ENCODE measurements at places on chromosomes 5 and 9.

- ATAC-seq = peak; percentile 76
Measured at GRCh38 chr9:133477992-133478850, 678 bp downstream of the SLC2A6 start.

GRCh38 chr9:89986190-89986589, 381.4 kb downstream of the GADD45G start:
- no peak for ATAC-seq

- no peak for ATAC-seq
Measured at GRCh38 chr9:110835404-110835803, 166.8 kb downstream of the MUSK start.

GRCh38 chr9:117714282-117714681, 10.1 kb downstream of the TLR4 start:
- ATAC-seq = no peak

GRCh38 chr5:118580949-118581348, 407.4 kb downstream of the DTWD2 start:
- no peak for ATAC-seq

- no peak for ATAC-seq
Measured at GRCh38 chr9:21322911-21323461, 12.2 kb downstream of the KLHL9 start.

Measured in stimulated activated memory B cell treated with anti-CD40 and anti-IgM and Interleukin-4, amounts not matched to agents 10 μg/mL and 1 μg/mL and 100 μg/mL, for 72 hours (primary cell).